ENCODE measurements at places on chromosomes 7 and 10.
A peak's percentile ranks its signal among the peaks of the same experiment; 100 is the strongest.

GRCh38 chr10:107028236-107028635, 136.3 kb downstream of the SORCS1 start:
- DNase-seq: no peak

- no peak for DNase-seq
These were observed 54.2 kb downstream of the RBM20 start for GRCh38 chr10:110698340-110698739.

GRCh38 chr7:142685877-142686508, 63.3 kb upstream of the PRSS1 start:
- no peak for DNase-seq

DNA sequence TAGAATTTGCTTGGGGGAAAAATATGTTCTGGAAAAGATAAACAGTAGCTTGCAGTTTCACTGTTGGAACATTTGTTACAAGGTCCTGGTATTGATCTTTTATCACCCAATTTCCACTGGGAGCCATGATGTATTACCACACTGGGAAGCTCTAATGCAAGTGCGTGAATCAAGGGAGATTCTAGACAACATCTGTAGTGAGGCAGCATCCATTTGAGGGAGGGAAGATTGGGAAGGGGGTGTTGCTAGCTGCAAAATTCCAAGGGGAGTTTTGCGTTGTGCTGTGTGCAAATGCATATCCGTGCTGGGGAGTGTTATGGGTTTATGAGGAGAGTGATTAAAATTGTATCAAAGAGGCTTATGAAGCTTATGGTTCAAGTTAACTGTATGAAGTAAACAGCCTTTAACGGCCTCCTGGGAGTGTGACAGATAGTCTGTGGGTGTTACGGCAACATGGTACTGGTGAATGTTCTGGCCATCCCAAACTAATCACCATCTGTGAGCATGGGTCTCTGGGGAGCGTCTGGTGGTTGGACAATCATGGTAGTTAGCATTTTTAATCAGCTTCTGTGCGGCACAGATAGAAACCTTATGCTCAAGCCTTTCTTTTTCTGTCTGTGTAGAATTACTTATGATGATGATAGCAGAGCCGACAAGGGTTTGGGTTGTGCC, 601.9 kb upstream of the GALNT17 start:
- DNase-seq: no peak

DNA sequence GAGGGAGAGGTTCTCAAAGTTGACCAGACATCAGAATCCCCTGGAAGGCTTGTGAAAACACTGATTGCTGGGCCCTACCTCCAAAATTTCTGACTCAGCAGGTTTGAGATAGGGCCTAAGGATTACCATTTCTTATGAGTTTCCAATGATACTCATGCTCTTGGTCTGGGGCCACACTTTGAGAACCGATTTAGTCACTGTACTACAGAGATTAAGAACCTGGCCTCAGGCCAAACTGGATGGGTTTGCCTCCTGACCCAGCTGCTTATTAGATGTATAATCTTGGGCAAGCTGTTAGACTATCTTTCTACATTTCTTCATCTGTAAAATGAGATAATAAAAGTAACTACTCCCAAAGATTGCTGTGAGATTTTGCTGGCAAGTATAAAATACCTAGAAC, 77.1 kb upstream of the SCIN start:
- DNase-seq: no peak

DNA sequence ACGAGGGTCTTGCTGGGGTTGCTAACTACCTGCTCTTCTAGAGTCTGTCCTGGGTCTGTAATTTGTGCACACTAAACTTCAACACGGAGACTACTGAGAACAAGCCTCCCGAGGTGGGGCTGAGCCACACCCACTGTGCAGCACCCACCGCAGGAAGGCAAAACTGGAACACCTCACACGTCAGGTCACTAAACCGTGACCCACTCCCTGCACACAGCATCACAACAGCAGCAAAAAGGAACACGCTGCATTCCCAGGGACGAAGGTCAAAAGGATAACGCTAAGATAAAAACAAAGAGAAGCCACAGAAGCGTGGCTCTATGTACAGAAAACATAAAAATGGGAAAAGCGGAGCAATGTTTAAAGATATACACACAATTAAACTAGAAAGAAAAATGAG, 170.1 kb downstream of the MAD1L1 start:
- DNase-seq: no peak

GRCh38 chr10:71772832-71773220, 494 bp downstream of the VSIR start:
- DNase-seq: no peak

- no peak for DNase-seq
These were observed 5.1 kb downstream of the PDCD4 start for GRCh38 chr10:110876788-110877187.

DNA sequence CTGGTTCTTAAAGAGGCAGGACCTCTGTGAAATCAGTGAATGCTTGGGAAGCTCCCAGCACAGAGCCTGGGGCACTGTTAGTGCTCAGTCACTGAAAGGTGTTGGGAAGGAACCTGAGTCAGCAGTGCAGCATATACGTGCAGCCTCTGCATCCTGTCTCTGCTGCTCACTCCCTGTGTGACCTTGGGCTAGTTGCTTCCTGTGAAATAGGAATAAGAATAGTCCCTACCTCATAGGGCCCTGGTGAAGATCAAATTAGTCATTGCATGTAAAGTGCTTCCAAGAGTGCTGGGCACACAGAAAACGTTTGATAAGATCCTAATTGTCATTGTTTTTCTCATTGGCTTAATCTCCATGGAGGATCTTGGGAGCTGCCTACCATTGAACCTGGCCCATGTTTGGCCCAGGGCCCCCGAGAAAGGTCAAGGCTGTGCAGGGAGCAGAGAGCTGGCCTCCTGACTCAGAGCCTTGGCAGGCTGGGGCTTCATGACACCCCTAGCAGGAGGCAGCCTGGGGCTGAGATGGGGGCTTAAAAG, 73.3 kb upstream of the COL13A1 start:
- no peak for DNase-seq

GRCh38 chr7:105589356-105590077, 8.2 kb upstream of the EFCAB10 start:
- peak; percentile 49 for DNase-seq

DNA sequence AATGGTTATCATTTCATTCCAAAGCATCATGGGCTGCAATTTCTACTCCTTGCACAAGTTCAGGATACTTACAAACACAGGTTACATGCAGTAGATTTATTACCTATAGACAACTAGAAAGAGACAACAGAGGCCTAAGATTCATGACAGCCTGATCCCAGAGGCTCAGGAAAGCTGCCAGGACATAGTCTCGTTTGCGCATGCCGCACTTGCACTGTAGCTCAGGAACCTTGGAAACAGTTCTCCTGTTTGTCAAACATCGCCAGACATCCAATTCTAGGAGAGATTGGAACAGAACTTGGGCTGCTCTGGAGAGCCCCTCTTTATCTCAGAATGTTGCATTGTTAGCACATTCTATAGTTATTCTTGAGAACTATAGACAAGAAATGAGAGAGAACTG, 216.2 kb upstream of the CDC14C start:
- DNase-seq: no peak

DNA sequence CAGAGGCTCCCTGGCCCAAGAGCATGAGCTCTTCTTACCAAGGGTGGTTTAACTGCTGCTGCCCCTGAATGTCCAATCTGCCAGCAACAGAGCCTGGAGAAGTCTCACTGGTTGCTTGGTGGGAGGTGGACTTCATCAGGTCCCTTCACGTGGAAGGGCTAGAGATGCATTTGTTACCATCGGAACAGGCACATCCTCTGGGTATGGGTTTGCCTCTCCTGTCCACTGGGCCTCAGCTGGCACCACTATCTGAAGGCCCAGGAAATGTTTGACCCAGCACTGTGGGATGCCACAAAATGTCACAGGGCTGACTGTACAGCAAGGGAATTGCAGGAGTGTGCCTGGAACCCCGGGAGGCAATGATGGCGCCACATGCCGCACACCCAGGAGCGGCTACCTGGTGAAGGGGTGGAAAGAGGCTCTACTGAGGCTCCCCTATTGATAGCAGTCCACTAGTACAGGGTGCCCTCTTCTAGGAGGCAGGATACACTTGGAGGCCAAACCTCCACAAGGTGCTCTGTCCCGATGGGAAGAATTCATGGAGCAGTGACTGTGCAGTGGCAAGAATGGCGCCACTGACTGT, 603.1 kb upstream of the MGMT start:
- DNase-seq: no peak

DNA sequence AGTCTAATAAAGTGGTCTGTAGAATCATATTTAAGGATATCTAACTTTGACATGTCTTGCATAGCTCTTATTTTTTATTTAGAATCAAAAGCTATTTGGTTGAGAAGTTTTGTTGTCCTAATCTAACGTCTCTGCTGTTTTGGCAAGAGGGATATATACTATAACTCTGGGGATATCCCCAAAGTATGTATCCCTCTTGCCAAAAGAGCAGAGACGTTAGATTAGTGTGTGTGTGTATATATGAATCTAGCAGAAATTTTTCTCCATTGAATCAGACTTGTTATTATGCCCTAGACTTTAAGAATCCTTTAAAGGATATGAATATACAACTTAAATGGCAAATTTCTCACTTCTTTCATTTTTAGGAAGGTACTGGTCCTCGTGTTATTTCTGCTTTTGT, 9.6 kb downstream of the SMC3 start:
- no peak for DNase-seq

GRCh38 chr7:23931633-23932032, 221.6 kb downstream of the STK31 start:
- DNase-seq: no peak

GRCh38 chr10:112953174-112954159, 3.4 kb downstream of the TCF7L2 start:
- no peak for DNase-seq

DNA sequence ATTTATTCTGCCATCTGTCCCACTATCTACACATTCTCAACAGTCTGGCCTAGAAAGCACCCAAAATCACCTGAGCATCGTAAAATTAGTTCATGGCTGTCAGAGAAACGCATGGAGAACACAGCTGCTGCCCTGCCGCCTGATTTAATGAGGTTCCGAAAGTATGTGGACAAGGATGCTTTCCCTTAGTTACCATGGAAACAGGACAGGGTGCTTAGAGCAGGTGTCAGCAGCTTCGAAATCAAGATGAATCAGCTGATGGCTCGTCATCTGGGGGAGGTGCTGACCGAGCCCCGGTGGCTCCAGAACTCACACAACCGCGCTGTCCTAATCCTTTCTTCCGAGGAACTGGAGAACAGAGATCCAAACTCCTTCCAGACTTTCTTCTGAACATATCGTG, 151.5 kb downstream of the TEX36 start:
- DNase-seq: no peak

DNA sequence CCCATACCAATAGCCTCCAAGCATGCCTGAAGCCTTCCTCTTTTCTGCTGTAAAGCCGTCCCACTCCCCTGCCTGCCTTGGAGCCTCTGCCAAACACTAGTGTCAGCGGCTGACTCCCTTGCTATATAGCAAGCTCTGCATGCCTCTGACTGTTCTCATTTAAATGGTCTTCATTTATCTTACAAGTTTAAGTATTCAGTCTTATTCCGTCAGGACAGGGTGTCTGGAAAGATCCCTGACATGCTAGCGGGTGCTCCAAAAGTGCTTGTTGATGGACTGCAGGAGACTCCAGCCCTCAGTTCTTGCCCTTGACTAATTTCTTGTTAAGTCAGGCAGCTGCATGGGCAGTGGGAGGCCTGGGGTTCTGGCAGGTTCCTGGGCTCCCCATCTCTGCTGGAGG, 298.7 kb downstream of the GFRA1 start:
- no peak for DNase-seq

GRCh38 chr7:107167483-107168232, 1.1 kb upstream of the HBP1 start:
- DNase-seq: no peak

GRCh38 chr7:42010751-42011150, 226.3 kb downstream of the GLI3 start:
- no peak for DNase-seq

DNA sequence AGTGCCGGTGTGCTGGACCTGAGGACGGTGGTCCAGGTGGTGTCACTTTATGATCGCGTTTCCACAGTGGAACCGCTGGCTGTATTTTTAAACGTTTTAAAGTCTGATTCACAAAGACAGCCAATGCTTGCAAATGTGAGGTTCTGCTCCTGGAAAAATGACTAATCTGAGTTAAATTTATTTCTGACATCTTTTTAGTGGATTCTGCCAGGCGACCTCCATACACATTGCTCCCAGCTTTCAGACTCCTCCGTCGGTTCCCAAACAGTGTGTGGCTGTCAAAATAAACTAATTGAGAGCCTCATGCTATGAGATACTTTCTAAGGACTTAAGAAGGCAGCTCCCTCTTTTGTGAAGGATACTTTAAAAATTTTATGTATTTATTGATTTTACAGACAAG, 12.7 kb upstream of the TTYH3 start:
- no peak for DNase-seq

GRCh38 chr7:141356161-141356560, 195.0 kb upstream of the AGK start:
- DNase-seq: no peak

DNA sequence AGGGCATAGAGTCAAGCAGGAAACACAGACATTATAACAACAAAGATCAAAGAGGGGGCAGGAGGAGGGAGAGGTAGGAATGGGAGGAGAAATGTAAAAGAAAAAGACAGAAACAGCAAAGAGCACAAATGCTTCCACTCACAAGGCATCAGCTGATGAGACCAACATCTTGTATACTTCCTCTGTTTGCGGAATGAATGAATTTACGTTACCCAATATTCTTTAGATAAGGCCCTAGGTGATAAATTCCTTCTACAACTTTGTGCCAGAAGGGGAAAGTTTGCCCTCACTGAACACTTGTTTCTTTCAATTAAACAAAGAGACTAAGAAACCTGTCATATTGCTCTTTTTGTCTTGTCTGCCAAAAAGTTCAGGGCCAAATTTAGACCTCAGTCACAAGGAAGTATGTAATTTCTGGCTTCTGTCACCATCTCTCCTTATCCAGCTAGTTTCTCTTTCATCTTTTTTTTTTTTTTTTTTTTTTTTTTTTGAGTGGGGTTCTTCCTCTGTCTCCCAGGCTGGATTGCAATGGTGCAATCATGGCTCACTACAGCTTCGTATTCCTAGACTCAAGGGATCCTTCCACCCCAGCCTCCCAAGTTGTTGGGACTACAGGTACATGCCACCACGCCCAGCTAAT, 116.4 kb upstream of the NANOS1 start:
- DNase-seq: no peak

DNA sequence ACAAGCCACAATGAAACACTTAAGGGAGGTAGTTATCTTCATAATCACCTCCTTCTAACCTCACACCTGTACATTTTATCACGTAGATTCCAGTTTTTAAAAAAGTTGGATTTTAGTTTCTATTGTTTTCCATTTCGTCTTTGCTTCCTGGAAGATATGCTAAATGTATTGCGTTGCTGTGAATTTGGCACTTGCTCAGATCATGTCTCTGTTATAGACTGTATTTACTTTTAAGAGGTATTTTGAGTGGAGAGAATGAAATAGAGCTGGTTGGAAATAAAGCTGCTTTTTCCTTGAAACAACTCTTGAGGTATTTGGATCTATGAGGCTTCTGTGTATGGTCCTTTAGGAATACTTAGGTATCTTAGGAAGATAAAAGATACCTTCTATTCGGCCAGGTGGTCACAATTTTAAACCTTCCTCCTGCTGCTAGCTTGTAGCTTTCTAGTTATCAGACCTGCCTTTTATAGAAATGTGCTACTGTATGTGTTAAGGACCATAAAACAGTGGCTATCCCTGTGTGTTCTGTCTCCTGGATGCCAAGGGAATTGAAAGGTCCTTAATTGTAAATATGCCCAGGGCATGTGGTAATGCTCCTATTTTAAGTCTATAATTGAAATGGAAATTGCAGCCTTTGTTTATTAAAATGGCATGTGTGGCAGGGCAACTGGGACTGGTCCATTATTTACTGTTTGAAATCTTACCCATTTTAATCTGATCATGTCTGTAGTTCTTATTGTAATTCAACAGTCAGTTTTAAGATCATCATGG, 147.7 kb downstream of the SND1 start:
- DNase-seq: no peak
